ENCODE measurements at places on chromosomes 12 and 14.

DNA sequence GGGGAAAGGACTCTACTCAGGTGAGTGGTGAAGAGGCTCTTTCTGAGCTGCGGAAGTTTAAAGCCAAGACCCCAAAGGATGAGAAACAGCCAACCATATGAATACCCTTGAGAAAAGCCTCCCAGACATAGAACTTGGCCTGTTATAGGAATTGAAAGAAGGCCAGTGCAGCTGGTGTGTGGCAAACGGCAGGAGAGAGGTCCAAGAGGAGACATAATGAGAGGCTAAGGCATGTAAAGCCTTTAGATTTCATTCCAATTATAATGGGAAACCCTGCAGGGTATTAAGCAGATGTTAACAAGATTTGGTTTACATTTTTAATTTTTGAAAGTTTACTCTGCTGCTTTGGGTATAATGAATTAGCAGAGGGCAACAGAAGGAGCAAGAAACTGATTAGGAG, 552.1 kb upstream of the FBXO33 start:
- DNase-seq, result no peak

GRCh38 chr12:29889737-29890136, 106.0 kb upstream of the TMTC1 start:
- DNase-seq, result peak; percentile 58

DNA sequence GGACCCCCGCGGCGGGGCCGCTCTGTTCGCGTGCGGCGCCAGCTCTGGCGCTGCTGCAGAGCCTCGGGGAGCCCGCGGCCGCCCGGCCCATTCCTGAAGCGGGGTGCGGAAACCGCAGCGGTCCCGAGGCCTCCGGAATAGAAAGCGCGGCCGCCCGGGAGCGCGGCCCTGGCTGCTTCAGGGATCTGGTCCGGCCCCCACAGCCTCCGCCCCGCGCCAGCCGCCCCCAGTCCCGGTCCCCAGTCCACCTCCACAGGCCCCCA, 204 bp downstream of the HSP90AA1 start:
- DNase-seq, result no peak

DNA sequence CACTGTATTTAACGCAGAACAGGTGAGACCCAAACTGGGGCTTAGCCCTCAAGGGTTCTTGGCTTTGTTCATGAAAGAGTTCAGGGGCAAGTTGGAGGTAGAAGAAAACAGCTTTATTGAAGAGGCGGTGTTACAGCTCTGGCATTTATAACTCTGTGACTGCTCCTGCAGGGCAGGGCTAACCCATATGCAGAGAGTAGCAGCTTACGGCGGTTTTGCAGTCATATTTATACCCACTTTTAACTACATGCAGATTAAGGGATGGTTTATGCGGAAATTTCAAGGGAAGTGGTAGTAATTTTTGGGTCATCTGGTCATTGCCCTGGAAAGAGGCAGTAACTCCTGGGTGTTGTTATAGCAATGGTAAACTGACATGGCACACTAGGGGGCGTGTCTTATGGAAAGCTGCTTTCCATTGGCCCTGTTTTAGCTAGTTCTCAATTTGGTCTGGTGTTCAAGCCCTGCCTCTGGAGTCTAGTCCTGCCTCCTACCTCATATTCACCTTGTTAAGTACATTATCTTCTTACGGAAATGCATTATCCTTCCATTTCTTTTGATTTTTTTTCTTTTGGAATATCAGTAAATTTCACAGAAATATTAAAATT, 1.8 kb upstream of the IAPP start:
- DNase-seq, result no peak

GRCh38 chr12:128801879-128802391, 21.8 kb downstream of the SLC15A4 start:
- DNase-seq, result no peak

DNA sequence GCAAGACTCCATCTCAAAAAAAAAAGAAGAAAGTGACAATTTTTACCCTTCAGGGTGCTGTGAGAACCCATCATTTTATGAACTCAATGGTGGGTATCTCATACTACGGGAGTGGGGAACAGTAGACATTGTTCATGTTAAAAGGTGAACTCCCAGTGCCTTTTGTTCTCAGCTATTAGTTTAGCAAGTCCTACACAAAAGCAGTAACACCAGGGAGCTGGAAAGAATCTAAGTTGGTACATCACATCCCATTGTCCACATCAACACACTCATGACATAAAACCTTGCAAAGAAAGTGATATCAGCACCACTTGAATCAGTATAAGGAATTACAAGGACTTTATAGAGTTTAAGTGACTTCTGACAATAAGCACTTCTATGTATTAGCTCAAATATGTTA, 47.4 kb upstream of the ABCC9 start:
- DNase-seq, result no peak

DNA sequence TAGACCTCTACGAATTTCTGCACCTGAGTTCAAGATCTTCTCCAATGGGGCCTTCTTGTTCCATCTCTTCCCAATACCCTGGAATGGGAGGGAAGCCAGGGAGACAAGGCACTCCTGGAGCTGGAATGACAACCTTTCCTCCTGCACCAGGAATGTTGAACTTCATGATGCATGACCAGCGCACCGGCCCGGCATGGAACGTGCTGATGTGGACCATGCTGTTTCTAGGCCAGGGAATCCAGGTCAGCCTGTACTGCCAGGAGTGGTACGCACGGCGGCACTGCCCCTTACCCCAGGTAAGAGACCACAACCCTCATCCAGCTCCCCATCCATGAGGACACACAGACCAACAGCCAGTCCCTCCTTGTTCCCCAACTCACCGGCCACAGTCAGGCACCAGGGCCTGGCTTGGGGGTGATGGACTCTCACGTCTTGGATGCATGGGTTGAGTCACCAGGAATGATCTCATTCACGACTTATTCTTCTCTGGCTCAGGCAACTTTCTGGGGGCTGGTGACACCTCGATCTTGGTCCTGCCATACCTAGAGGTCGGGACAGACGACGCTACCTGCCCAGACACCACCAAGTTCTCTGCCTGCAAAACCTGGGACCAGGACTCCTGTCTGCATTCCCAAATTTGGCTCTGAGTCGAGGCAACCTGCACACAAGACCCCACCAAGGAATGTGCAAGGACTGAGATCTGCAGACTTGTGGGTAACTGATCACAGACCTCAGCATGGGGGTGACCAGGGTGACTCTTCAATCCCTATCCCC, 20.5 kb downstream of the SOAT2 start:
- no peak for DNase-seq

Data from stimulated activated CD8-positive, alpha-beta memory T cell treated with anti-CD3 and anti-CD28 coated beads, Interleukin-4, amount 100 ng/mL, for 48 hours (primary cell).